ENCODE measurements at places on chromosomes 5 and 9. TPM values are rescaled to one million over a fixed set of nuclear protein-coding genes. Genes with fewer than 3 reads are reported as not detected.

Gene DIRAS2
- not detected for total RNA-seq

Gene RANBP3L
- total RNA-seq = not detected

DNA sequence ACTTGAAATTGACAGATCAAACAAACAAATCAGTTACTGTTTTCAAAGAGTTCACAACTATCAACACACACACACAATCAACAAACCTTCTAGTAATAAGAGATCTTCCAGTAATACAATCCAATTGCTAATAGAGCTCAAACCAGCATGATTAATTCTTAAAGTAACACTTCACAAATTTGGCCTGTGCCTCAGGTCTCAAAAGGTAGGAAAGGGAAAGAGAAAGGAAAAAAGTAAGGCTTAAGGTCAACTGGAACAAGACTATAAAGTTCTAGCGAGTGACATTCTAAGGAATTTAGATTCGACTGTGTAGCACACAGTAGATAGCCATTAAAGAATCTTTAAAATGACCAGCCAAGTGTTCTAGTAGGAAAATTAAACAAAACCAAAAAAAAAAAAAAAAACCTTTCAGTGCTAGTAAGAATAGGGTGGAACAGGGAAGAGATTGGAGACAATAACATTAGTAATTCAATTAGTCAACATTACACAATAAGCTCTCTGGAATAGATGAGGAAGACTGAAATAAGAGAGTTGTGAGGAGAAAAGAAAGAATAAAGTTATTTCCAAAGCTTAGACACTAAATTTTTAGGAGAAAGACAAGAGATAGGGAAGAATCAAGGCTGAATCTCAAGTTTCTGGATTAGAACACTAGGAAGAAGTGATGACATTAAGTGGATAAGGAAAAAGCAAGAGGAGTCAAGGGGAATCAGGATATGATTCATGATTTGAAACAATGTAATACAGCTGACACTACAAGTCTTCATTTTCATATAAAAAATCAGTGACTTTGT, 86.1 kb downstream of the FBXL17 start:
- no peak for DNase-seq
- H3K4me1 ChIP-seq = peaks cover 2% of the 10 kb centered on the region
- no peaks in the 10 kb centered on the region for H3K36me3 ChIP-seq
- H3K27ac ChIP-seq = no peak overlapping the region
- no peaks in the 10 kb centered on the region for H3K27me3 ChIP-seq

GRCh38 chr9:106779796-106780195, 83.2 kb upstream of the ZNF462 start:
- no peaks in the 10 kb centered on the region for H3K27me3 ChIP-seq
- H3K4me3 ChIP-seq = no peak overlapping the region
- no peak overlapping the region for H3K27ac ChIP-seq
- DNase-seq = no peak
- no peaks in the 10 kb centered on the region for H3K4me1 ChIP-seq

- peaks cover 2% of the 10 kb centered on the region for H3K36me3 ChIP-seq
- DNase-seq = peak; percentile 71
- no peaks in the 10 kb centered on the region for H3K4me1 ChIP-seq
- H3K4me3 ChIP-seq = no peak overlapping the region
Measured at GRCh38 chr9:77011973-77012821, 7.3 kb upstream of the FOXB2 start.

DNA sequence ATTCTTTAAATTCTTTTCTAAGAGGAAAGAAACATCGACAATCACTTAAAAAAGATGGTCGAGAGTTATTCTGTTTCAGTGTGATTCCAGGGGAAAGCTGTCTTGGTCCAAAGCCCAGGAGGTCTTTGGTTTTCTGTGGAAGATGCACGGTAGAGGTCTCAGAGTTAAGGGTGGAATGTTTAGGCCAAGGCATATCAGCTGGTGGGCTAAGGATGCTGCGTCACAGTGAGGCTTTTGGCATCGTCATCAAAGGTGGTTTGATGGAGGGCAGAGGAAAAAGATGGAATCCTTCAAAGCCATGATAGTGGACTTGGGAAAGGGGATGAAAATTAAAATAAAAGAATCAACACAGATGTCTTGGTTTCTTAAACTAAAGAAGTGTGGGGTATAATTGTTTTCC, 137.3 kb upstream of the ANKH start:
- no peaks in the 10 kb centered on the region for H3K4me1 ChIP-seq
- H3K27ac ChIP-seq = no peak overlapping the region
- H3K36me3 ChIP-seq = no peaks in the 10 kb centered on the region
- H3K4me3 ChIP-seq = no peak overlapping the region
